ENCODE measurements at places on chromosomes 2 and 18.
A peak's percentile ranks its signal among the peaks of the same experiment; 100 is the strongest.

GRCh38 chr2:179248024-179248348 lies 16.6 kb downstream of the SESTD1 start:
- no peak for DNase-seq

- DNase-seq, result no peak
These were observed 471.0 kb downstream of the TMEM182 start for GRCh38 chr2:103232865-103233264.

DNA sequence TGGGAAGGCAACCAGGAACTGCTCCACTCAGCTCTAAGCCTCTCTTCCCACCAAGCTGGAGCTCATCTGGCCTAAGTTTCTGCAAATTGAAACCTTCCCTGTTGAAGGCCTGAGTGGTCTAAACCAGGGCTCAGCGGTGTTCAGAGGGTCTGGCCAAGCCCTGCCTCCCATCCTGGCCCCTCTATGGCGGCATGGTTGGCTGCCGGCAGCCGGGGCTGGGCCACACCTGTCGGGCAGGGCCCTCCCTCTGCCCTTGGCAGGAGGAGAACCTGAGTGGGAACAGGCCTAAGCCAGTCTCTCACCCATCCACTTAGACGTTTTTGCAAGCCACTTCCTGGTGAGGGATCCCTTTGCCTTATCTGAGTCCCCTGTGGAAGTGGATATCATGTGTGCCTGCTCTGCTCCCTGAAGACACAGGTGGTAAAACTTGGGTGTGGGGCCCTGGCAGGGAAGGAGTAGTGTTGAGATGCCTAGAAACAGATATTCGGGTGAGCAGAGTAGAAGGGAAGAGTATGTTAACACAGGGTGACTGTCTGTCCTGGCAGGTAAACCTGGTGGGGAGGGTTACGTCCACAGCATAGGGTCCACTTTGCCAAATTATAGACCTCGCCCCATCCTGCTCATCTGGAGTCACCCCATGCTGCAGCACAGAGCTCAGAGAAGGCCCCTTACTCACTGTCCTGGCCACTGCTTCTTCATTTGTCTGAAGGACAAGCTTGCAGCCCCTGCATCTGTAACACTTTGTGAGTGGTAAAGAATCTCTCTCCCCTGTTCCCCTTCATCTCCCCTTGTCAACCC lies 63.0 kb upstream of the SIX2 start:
- DNase-seq, result no peak

- no peak for DNase-seq
These were observed 188.4 kb downstream of the CCDC85A start for GRCh38 chr2:56372071-56372656.

DNA sequence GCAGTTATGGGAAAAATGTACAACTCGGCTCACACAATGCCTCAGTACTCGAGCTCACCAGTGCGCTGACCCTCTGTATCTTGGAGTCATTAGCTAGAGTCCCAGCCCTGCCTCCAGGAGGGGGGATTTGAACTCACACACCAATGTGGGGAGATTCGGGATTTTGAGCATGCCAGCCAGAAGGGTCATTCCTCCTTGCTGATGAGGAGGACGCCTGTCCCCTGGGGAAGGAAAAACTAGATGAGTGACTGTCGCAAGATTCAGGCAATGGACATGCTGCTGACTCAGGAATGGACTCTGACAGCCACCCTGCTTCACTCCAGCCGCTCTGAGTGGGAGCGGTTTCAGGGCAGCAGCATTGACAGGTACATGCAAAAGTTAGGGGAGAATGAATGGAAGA lies 20.6 kb downstream of the FIGN start:
- DNase-seq, result no peak

- no peak for DNase-seq
These were observed 394.1 kb upstream of the ATP5MC3 start for GRCh38 chr2:175575346-175576258.

- DNase-seq, result peak; percentile 40
These were observed 1104.0 kb upstream of the PIK3C3 start for GRCh38 chr18:40851014-40851429.

DNA sequence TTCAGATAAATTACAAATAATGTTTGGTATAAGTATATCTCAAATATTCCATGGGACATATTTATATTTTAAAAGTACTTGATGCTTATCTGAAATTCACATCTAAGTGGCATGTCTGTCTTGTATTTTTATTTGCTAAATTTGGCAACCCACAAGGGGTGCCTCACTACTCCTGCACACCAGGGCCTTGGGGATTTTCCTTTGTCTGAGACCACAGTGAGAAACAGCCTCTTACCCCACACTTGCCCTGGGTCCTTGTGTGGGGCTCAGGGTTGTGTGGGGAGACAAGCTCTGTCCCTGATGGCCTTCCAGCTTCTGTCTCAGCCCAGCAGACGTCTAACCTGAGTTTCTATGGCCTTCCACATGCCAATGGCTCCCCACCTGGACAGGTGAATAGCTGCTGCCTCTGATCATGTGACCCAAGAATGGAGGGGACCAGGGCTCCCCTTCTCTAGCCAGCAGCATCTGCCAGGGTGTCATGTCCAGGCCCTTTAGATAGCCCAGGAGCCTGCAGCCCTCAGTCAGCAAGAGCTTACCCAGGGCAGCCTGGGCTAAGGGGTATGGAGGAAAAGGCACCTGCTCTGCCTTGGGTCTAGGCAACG lies 49.5 kb upstream of the MRPL33 start:
- DNase-seq, result no peak

GRCh38 chr2:168030862-168031624 lies 216.4 kb downstream of the STK39 start:
- DNase-seq, result no peak

DNA sequence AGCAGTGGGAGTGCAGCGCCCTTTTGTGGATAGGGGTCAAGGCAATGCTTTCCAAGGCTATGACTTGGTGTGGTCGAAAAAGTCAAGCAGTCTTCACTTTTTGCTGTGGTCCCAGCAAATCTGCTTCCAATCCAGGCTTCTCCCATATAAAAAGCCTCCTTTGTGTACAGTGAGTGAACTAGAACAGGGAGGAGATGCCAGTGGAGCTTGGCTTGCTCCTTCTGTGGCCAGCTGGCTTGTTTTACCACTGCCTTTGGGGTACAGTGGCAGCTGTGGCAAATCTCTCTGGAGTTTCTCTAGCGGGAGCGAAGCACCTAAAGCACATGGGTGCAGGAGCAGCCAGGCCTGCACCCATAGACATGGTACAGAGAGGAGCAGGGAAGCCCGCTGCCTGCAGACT lies 103.5 kb downstream of the MSH2 start:
- no peak for DNase-seq

- no peak for DNase-seq
These were observed 227.8 kb upstream of the CDH2 start for GRCh38 chr18:28404694-28405093.

DNA sequence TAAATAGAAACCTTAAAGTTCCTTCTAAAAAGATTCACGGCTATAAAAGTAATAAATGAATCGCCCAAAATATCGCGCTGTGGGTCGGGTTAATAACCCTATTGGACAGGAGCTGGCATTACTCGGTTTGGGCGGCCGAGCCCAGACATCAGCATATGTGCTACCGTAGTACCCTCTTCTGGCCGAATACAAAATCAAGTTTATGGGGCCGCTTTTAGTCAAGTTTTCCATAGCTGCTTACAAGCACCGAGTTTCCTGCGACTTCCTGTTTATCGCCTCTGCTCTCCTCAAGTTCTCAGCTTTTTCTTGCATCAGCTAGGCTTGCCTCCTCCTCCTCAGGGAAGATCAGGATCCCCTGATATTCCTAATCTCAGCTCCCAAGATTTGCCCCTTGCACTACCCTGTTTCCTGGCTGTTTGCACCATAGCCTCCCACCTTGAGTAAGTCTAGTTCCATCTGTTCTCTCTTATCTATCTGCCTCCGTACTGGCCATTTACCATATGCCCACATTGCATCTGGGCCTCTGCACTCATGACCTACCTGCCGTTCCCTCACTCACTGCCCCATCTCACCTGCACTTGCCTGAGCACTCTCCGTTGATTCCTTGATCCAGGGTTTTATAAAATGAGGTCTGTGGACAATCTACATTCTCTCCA lies 56.1 kb downstream of the SLC35F5 start:
- no peak for DNase-seq

- no peak for DNase-seq
These were observed 272.8 kb downstream of the ZNF385B start for GRCh38 chr2:179588486-179589145.

GRCh38 chr2:209380293-209380692 lies 43.6 kb upstream of the MAP2 start:
- peak; percentile 24 for DNase-seq

DNA sequence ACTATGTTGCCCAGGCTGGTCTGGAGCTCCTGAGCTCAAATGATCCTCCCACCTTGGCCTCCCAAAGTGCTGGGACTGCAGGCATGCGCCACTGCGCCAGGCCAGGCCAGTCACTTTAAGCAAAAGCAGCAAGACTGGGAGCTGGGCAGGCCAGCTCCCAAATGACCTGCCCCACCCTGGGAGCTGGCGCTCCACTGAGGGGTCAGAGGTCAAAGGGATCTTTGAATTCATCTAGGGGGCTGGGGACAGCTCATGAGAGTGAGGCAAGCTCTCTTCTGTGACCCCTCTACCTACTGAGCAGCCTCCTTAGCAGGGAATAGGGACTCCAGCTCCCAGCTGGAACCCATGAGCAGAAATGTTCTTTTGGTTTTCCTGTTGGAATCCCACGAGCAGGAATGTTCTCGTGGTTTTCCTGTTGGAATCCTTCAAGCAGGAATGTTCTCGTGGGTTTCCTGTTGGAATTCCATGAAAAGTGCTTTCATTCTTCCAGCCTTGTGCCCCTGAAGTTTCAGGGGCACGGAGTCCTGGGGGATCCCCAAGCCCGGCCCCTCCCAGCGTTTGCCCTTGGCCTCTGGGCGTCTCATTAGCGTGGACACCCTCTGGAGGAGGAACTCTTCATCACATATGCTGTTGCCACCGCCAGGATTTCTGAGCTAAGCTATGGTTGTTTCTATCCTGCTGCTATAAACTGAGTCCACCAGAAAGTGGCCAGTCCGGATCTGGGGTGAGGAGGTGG lies 162.0 kb upstream of the HAAO start:
- DNase-seq, result no peak

DNA sequence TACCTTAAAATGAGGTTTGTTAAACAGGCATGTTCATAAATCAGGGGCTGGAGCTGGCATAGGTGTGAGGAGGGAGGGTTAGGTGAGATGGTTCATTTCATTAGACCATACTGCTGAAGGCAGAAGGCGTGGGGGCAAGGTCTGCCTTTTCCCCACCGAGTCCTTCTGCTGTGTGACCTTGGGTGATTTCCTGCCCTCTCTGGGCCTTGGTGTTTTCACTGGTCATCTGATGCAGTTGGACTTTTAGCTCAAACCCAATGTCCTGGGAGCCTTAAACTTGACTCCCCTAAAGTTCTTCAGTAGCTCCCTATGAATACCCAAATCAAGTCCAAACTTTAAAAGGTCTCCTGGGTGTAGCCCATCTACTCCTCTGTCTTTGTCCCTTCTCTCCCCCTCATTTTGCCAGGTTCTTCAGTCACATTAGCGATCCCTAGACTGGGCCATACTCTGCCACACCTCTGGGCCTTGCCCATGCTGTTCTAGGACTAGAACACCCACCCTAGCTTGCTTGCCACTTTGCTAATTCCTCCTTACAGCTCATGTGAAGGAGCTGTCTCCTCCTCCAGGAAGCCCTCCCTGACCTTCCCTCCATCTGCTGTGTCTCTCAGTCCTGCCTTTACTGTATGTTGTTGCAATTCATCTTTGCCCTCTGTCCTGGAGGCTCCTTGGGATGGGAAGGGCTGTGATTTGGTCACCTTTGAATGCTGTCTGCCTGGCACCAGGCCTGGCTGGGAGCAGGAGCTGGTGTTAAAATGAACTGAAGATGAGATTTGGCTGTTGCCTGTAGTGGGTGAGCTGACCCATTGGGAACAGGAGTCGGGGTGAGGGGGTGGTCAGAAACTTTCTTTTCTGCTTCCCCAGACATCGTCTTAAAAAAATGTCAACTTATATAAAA lies 85.4 kb upstream of the HS6ST1 start:
- no peak for DNase-seq

- no peak for DNase-seq
These were observed 15.3 kb upstream of the LOXHD1 start for GRCh38 chr18:46672062-46672970.

- no peak for DNase-seq
These were observed 189.2 kb downstream of the NCKAP5 start for GRCh38 chr2:133378928-133379549.

GRCh38 chr2:120470041-120470965 lies 124.4 kb downstream of the INHBB start:
- DNase-seq, result no peak

DNA sequence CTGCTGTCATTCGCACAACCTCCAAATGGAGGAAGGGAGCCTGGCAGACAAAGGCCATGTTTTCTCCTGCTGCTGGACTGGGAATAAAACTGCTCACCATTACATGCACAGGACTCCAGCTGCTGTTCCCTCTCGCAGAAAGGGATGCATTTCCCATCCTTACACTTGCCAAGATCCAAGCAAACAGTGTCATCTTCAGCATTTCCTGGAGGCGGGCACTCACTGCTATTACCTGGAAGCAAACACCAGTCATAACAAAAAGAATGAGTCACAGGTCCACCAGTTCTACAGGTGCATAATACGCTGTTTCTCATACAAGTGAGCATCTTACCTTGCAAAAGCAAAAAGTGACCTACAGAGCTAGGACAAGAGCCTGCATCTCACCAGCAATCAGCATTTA lies 22.7 kb downstream of the IAH1 start:
- DNase-seq, result no peak

DNA sequence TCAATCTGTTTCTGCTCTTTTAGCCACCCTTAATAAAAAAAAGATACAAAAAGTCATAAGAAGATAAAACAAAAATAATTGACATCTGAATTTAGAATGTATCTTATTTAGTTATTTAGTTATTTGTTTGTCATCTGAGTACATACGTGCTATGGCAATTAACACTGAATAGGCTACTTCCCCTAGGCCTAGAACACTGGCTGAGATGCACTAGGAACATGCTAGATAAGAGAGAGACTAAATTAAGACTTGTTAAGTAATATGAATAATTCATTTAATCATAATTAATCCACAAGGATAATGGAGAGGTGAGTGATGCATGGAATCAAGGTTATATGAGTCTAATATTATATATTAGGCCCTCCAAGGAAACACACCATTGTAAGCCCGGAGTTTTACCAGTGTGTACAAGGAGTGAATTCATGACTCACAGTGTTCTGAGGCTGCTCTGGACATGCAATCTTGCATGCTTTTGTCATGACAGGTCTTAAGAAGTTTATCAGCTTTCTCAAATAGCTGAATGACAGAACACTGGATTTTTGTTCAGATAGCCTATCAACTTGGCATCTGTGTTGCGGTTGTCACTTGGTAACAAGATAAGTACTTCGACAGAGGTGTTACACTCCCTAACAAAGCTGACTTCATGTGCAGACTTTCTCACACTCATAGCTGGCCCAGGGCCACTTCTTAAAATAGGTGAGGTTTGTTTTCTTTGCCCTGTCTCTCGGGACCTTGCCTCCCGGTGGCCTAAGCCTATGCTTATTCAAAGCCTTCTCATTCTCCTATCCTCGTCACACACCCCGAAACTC lies 5.0 kb upstream of the SERPINB2 start:
- no peak for DNase-seq

GRCh38 chr2:23505218-23505983 lies 120.4 kb downstream of the KLHL29 start:
- DNase-seq, result no peak

Measured in NCI-H2107 (cell line).